ENCODE measurements at places on chromosomes 3 and 15.

DNA sequence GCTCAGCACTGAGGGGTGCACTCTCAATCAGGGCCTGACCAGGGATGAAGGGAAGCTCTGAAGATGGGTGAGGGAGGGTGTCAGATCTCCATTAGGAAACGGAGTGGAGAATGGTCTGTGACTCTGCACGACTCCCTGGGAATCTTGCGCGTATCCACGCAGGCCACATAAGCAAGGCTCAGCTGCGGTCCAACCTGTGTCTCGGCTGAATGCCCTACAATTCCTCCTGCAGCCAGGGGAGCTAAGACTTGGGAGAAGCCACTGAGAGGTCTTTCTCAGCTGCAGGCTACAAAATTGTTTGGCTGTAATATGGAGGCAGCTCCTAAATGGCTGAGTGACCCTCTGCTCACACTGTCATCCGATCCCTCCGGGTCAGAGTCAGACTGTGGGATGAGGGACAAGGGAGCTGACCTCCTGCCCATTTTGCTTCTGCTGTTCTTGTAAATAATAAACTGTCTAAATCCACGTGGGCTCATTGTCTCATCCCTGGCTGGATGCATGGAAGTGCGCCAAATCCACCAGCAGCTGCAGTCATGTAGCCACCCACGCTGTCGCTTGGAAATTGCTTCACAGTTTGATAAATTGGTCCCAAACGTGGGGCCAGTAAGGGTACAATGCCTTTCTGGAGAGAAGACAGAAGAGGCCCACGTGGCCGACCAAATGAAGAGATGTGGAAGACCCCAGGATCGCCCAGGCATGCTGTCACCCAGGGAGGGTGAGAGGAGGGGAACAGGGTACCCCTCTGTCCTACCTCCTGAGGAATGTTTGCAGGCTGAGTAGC, 30.5 kb downstream of the ALS2CL start:
- DNase-seq: peak; percentile 52

DNA sequence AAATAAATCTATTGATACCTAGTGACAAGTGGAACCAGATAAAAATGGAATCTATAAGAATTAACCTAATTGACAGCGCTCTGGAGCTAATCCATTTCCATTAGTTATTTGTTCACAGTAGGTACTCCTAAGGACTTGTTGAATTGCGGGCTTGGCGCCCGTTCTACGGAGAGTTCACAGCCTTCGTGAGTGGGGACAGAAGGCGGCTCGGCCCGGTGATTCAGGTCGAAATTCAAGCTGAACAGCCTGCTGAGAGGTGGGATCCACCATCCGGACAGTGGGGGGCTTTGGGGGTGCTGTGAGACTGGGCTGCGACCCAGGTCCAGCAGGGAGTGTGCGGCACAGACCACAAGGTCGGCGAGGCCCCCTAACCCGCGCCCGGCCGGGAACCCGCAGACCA, 779 bp upstream of the CTNNB1 start:
- DNase-seq: peak; percentile 30

DNA sequence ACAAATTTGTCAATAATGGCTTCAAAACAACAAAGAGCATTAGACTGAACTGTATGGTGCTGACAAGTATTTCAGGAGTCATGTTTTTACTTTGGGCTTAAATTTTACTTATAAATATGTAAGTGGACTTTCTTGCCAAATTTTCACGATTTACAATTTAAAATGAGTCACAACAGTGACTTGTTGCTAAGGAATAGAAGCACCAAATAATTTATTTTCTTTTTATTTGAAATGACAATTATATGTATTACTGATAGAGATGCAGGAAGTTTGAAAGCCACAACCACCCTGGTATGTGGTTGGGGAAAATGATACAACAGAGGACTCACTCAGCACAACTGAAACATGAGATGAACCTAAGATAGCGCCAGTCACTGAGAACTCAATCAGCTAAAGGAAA, 90.3 kb downstream of the FMN1 start:
- peak; percentile 92 for DNase-seq

DNA sequence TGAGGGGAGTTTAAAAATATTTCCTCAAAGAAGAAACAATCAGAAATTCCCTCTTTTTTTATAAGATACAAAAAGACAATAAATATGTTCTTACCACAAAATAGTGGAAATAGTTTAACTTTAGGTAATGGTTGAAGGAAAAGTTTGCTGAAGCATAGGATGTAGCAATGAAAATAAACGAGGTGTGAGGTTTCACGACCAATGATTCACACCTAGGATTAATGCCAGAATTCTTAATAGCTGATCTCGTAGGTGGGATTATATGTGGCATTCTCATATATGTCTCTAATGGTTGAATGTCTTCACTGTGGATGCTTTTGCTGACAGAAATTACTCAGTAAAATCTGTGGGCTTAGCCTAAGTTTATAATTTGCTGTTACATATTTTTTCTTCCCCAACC, 467.7 kb downstream of the FGF12 start:
- no peak for DNase-seq

GRCh38 chr15:86178845-86179244, 99.2 kb downstream of the AGBL1 start:
- DNase-seq: no peak
